ENCODE measurements at places on chromosomes 13 and 19. TPM values are rescaled to one million over a fixed set of nuclear protein-coding genes. Genes with fewer than 3 reads are reported as not detected.

The FLT1 gene
- total RNA-seq = 156 TPM

The ZNF728 gene
- not detected for total RNA-seq

The CYP4F11 gene
- not detected for total RNA-seq

The DACH1 gene
- 23.6 TPM for total RNA-seq

The OR7D4 gene
- not detected for total RNA-seq

The ZFR2 gene
- not detected for total RNA-seq

The MIDN gene
- total RNA-seq = 43.0 TPM

The LILRA1 gene
- not detected for total RNA-seq

The IGSF23 gene
- not detected for total RNA-seq

Data from glomerular endothelial cell (primary cell).